ENCODE measurements at places on chromosomes 3 and 15. TPM values are rescaled to one million over a fixed set of nuclear protein-coding genes. Genes with fewer than 3 reads are reported as not detected.

SEMA3F gene
- 2.1 TPM for total RNA-seq

INTS14 gene
- 22.7 TPM for total RNA-seq

GOLGA6B gene
- under 0.01 TPM for total RNA-seq

RASSF1 gene
- total RNA-seq, result 38.6 TPM

KY gene
- total RNA-seq, result 0.69 TPM

SMCO1 gene
- not detected for total RNA-seq
